ENCODE measurements at places on chromosomes 16 and 17.

DNA sequence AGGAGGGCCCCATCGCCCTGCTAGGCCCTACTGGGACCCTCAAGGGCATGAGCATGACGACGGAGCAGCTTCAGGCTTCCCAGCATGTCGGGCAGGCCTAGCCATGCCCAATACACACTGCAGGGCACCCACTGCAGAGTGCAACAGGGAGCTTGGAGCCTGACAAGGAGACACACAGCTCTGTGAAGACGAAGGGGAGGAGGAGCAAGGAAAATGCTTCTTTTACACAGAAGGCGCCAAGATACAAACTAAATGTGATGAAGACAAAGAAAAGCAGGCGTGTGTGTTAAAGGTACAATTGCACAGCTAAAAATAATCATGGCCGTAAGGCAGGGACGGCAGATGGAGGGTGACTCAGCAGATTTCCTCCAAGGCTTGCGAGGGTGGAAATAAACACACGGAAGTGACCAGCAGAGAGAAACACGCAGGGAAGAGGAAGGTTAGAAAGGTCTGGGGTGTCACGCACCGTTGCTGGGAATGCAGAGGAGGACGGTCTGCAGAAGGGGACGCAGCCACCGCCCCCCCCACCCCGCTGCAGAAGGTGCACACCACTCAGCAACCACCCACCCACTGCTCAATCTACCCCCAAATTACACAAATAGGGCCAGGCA lies 108.5 kb downstream of the ZNF778 start:
- DNase-seq = no peak

DNA sequence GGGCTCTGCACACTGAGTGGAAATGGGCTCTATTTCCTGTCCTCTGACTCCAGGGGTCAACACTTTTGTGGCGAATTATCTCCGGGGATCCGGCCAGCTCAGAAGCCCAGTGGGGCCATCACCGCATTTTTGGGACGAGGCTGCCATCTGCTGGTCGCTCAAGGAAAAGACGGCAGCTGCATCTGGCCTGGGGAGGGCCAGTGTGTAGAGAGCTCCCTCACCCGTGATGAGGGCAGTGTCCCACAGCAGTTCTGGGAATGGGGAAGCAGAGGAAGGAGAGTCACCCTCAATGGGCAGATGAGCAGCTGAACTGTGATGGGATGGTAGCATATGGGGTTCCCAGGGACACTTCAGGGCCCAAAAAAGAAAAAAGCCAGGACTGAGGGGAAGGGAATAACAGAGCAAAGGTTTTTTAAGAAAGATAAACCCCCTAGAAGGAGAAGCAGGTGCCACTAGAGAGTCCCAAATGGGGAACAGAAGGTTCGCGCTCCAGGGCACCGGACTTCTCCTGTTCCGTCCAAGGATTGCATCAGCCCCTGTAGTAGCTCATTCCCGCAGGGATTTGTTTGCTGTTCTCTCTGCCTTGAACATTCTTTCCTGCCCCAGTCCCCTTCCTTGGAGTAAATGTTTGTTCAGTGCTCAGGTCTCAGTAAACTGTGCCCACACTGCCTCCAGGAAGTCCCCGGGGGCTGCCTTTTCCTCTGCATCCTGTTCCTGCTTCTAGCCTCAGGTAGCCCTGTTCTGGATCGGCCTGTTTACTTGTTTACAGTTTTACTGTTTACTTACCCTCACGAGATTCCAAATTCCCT lies 9.3 kb upstream of the ABCC12 start:
- peak; percentile 52 for DNase-seq

DNA sequence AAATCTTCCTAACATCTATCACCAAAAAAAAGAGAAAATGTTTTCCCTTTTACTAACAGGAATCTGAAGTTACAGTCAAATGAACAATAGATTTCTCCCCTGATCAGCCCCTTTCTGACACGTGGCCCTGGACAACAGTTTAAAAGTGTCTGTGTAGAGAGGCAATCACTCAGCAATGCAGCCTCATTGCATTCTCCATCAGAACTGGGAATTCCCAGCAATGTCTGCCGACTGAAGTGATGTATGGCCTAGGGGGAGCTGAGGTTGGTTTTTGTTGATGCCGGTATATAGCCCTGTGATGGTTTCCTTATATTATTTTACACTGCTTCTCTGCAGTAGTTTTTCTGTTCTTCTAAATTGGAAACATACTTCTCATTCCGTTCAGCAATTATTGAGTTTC lies 904.3 kb upstream of the CDH8 start:
- DNase-seq = no peak

DNA sequence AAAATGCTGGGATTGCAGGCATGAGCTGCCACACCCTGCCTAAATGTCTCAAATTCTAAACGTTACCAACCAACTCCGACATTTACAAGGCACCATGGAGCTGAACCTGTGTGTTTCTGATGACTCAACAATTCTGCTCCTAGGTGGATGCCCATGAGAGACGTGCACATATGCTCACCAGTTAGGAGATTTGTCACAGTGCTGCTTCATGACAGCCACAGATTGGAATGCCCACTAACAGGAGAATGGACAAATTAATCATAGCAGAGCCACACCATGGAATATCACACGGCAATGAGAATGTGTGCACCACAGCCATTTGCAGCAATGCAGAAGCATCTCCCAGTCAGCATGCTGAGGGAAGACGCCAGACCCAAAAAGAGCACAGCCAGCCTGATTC lies 8.0 kb upstream of the KCNG4 start:
- DNase-seq = no peak

DNA sequence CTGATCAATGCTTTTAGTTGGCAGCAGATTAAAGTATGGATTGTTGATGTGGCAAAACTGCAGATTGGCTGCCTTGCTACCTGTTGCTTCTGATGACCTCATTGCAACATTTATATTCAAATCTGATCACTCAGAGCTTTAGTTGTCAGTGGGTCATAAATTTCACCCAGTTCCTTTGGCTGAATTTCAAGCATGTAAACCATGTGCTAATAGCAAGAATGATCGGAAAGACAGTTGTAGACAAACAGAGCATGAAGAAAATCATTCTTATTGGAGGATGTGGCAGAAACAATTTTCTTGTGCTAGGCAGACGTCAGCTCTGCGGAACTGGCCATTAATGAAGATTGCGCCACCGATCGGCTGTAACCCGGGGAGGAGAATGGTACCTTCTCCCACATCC lies 346.6 kb upstream of the EEF2KMT start:
- DNase-seq = no peak

- DNase-seq = no peak
These were observed 17.9 kb downstream of the KPNA2 start for GRCh38 chr17:68053231-68054013.

- no peak for DNase-seq
These were observed at the start of gene ZNF385C for GRCh38 chr17:42097691-42098631. Gene ZNF385C, minus strand, starts transcription at chr17:42098473. Its CDS starts 35,417 bp downstream, at chr17:42063056.

DNA sequence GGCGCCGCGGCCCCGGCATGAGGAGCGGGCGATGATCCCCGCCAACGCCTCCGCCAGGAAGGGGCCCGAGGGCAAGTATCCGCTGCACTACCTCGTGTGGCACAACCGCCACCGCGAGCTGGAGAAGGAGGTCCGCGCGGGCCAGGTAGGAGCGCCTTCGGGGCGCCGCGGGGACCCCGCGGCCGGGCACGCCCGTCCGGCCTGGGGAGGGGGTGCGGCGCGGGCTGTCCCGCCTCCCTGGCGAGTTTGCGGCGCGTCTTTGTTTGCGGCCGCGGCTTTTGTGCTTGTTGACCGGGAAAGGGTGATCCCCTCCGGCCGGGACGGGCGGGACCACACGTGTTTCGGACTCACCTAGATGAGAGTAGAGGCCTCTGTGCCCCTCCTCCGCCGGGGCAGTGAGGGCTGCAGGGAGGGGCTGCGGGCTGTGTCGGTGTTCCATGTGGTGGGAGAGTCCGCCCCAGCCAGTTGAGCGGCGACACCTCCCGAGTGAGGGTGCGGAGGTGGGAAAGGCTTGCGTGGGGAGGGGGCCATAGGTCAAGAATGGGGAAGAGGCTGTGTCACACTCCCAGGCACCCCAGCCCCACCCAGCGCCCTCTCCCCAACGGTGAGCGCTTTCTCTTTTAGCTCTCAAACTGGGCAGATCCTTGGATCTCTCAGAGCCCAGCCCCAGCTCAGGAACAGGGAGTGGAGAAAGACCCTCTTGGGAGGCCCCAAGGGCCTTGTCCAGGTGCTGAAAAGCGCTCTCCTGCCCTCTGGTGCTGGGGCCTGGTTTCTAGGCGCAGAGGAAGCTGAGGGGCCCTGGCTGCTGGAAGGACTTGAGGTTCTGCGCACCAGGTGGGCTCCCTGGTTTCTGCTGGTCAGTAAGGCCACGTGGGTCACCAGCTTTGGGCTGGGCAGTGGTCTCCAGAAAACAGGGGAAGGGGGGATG lies 923 bp downstream of the ANKRD13B start:
- DNase-seq = no peak

DNA sequence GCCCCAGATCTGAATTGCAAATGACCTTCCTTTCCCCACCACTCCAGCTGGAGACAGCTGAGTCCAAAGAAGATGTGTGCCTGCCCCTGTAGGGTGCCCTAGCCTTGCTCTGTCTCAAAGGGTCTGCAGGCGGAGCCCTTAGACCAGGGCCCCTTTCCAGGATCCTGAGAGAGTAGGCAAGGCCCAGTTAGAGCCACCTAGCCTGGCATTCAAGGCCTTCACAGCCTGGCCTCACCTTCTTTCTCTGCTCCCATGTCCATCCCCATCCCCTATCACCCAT lies 66.6 kb upstream of the LHX1 start:
- DNase-seq = no peak

DNA sequence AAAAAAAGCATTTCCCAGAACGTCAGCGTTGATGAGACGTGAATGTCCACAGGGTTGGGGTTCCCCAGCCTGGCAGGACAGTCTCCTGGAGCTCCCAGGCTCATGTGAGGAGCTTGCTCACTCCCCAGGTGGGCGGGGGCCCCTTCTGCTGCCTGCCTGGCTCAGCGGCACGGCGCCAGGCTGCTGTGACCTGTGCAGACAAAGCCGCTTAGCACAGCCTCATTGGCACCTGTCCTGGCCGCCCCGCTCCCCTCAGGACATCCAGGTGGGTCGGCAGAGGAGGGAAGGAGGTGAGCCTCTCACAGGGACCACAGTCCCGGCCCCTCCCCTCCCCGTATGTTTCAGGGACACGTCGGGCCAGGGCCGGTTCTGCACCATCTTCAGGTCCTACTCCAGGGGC lies 12.9 kb upstream of the WFIKKN1 start:
- no peak for DNase-seq

DNA sequence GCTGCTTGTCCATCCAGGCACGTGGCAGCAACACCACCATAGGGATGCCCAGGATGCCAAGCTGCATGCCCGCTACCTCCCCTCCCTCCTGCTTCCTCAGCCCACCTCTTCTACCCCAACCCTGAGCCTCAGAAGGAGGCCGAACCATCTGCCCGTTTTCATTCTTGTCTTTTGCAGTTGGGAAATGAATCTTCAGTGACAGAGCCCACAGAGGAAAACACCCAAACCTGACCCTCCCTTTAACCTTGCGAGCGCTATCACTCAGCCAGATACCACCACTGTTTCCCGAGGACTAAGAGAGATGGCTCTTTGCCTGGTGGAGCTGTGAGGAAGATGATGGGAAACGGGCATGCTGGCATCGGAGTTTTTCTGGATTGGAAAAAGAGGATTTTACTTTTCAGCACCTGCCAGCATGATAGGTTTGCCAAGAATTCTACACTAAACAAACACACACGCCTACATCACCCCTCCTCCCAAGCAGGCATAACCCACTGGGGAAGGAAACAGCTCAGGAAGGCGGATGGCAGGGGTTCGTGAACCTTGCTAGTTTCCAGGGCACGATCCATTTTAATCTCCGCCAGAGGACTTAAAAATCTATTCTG lies 457.4 kb downstream of the SLC39A11 start:
- no peak for DNase-seq

DNA sequence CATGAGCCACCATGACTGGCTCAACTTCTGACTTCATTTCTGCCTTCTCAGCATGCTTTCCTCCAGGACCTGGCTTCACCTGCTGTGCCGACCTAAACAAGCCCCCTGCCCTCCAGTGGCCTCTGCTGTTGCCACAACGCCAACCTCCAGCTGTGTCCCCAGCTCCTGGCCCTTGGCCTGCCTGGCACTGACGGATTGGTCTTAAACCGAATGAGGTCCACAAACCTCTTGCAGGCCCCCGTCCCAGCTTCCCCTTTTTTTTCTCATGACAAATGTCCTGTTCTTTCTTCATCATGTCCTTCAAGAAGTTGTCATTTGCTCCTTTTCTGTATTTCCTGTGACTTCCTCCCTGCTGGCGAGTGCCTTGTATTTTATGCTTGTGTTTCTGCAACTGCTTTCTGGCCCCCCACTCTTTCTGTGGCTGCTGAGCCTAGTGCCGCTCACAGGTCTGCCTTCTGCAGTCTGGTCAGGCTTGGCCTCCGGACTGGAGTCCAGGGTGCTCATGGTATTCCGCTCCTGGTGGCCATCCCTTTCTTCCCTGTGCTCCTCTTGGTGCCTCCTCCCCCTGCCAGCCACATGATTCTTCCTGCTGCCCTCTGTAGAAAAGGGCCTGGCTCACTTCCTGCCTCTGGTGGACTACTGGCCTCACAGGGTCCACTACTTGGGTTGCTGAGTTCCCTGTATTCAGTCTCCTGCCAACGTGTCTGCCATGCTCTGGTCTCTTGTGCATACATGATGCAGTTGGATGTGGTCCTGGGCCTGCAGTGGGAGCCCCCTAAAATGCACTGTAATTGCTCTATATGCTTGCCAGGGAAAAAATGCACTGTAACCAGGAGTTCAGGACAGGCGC lies 2.9 kb downstream of the ATP6V0C start:
- DNase-seq = no peak

DNA sequence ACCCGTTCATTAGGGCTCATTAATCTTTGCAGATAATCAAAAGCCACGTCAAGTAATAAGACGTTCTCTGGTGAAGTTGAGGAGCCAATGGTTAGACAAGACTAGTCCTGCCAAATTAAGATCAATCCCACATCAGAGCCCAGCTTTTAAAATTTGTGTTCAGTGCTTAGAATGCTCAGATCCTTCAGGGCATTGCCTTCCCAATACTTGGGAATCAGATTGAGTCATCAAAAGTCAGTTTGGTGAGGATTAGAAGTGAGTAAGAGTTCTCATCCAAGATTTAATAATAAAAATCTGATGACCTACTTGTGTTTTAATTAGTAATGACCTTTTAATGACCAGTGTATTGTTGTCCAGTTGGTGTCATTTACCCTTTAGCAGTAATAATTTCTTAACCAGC lies 19.8 kb downstream of the MAP2K4 start:
- DNase-seq = no peak

GRCh38 chr17:42537826-42538451 lies 1.9 kb downstream of the NAGLU start:
- no peak for DNase-seq

- no peak for DNase-seq
These were observed 249.2 kb upstream of the GSE1 start for GRCh38 chr16:85363881-85364280.

GRCh38 chr16:11964761-11965551 lies at the start of gene TNFRSF17:
Gene TNFRSF17, plus strand, starts transcription at chr16:11965210. Its CDS starts 115 bp downstream, at chr16:11965325.
- DNase-seq = no peak

Measured in stimulated activated CD8-positive, alpha-beta memory T cell treated with anti-CD3 and anti-CD28 coated beads, Interleukin-7, amount 100 ng/mL, for 24 hours (primary cell).